Astrocyte (in vitro differentiated cells and primary cell): ENCODE measurements at places on chromosomes 13 and 19.
A peak's percentile ranks its signal among the peaks of the same experiment; 100 is the strongest.

- H3K4me3 ChIP-seq: no peak overlapping the region
- no peak for DNase-seq
- no peaks in the 10 kb centered on the region for H3K36me3 ChIP-seq
- no peak overlapping the region for H3K27ac ChIP-seq
- H3K27me3 ChIP-seq: no peaks in the 10 kb centered on the region
- no peaks in the 10 kb centered on the region for H3K4me1 ChIP-seq
These were observed 50.3 kb downstream of the UQCRFS1 start for GRCh38 chr19:29162694-29163093.

DNA sequence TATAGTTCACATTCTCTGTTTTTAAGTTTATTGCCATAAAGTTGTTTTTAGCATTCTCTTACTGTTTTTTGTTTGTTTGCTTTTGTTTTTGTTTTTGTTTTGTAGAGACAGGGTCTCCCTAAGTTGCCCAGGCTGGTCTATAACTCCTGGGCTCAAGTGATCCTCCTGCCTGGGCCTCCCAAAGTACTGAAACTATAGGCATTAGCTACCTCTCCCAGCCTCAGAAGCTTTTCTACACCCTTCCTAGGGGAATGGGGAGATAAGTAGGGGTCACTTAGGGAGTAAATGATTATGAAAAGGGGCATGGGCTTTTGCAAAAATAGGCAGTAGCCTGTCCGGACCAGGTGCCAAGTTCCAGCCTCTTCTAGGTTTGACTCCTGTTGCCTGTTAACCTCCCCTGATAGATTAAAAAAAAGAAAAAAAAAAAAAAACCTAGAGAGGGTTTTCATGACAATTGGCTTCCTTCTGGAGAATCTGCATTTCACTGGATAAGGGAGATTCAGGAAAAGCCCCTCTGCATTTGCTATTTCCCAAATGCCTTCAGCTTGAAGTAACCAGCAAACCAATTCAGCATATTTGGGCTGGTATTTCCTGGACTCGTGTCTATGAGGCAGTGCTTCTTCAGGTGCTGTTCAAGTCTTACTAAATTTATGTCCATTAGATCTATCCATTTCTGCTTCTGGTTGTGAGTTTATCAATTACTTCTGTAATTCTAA lies 216.8 kb downstream of the TM9SF2 start:
- no peaks in the 10 kb centered on the region for H3K36me3 ChIP-seq
- no peak overlapping the region for H3K4me3 ChIP-seq
- peaks cover 4% of the 10 kb centered on the region for H3K4me1 ChIP-seq
- no peak for DNase-seq
- no peaks in the 10 kb centered on the region for H3K27me3 ChIP-seq
- H3K27ac ChIP-seq: no peak overlapping the region

DNA sequence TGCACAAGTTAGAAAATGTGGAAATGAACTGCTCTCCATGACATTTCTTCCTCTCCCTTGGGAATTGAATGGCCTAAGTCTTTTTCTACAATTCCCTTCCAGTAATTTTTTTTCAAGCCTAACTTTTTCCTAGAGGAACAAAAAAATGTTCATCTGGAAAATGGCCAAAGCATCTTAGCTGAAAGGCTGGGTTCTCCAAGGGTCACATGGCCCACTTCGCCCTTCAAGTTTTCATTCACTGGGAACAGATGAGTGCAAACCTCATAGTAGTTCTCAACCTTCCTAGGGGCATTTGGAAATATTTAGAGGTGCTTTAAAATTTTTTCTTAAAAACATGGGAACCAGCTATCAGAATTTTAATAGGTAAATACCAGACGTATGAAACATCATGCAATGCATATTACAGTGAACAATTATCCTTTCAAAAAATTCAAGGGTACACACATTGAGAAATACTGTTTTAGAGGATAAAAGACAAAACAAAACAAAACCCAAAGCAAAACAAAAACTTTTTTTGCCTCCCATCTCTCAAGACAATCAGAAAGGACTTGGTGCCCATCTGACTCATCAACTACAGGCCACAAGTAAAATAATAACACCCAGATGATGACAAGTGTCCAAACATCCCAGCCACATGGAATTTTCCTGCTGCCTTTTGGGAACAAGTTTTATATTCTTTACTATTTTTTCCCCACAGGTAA lies 208.8 kb downstream of the SLITRK6 start:
- no peak overlapping the region for H3K27ac ChIP-seq
- peak; percentile 10 for DNase-seq
- H3K27me3 ChIP-seq: no peaks in the 10 kb centered on the region
- no peak overlapping the region for H3K4me3 ChIP-seq
- peaks cover 6% of the 10 kb centered on the region for H3K4me1 ChIP-seq

DNA sequence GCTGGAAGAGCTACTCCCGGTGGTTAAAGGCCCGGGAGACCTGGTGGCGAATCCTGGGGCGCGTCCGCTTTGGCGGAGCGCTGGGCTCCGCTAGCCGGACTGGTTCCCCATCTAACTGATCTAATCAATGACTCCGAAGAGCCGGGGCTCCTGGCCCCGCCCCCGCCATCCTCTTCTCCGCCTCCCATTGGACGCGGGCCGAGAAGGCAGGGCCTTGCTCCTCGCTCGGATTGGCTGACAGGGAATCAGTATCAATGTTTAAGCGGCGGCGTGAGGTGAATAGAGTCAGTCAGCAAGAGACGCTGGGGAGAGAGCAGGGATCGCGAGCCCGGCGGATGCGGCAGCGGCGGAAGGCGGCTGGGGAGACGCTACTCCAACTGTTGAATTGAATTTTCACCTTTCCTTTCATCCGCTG lies 1.7 kb upstream of the PCDH17 start:
- no peak overlapping the region for H3K27ac ChIP-seq
- peaks cover 20% of the 10 kb centered on the region for H3K4me1 ChIP-seq
- DNase-seq: peak; percentile 87
- peaks cover 28% of the 10 kb centered on the region for H3K27me3 ChIP-seq
- no peaks in the 10 kb centered on the region for H3K36me3 ChIP-seq

DNA sequence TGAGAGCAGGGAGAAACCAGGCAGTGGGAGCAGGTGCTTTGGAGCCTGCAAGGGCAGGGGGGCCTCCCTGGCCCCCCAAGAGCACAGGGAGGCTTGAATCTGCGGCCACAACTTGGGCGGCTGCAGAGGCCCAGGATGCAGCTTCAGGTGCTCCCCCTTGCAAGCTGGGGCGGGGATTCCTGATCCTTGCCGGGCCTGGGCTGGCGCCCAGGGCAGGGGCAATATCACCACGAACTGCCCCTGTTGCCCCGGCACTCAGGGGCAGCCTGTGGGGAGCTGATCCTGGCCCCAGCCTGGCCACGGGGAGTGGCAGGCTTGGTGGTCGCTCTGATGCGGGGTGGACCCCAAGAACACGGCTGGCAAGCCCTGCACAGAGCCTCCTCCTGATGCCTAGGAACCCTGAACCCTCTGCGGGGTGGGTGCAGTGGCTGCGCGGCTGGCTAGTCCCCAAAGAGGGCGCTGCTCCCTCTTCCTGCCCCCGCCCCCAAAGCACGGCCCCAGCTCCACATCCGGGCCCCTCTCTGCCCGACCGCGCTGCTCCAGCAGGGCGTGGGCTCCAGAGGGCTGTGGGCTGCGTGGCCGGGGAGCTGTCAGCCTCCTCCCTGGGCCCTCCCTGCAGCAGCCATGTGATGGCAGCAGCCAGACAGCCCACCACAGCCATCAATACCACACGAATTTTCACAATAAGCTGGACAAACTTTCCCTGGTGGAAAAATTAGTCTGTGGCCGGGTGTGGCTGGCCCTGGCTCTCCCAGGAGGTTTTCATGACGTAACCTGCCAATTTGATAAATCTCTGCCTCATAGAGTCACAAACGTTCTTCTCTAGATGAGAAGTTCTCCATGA lies 21.0 kb downstream of the TNFSF9 start:
- no peaks in the 10 kb centered on the region for H3K27me3 ChIP-seq
- H3K4me3 ChIP-seq: no peak overlapping the region
- no peaks in the 10 kb centered on the region for H3K36me3 ChIP-seq
- peak; percentile 68 for DNase-seq

- peaks cover 20% of the 10 kb centered on the region for H3K4me1 ChIP-seq
- no peak for DNase-seq
- H3K27ac ChIP-seq: no peak overlapping the region
- peaks cover 3% of the 10 kb centered on the region for H3K36me3 ChIP-seq
- no peak overlapping the region for H3K4me3 ChIP-seq
These were observed 8.2 kb downstream of the LATS2 start for GRCh38 chr13:21053231-21053630.
